ENCODE measurements at places on chromosomes 2 and 18.

- DNase-seq = no peak
These were observed 105.4 kb upstream of the MAP4K3 start for GRCh38 chr2:39542523-39542922.

DNA sequence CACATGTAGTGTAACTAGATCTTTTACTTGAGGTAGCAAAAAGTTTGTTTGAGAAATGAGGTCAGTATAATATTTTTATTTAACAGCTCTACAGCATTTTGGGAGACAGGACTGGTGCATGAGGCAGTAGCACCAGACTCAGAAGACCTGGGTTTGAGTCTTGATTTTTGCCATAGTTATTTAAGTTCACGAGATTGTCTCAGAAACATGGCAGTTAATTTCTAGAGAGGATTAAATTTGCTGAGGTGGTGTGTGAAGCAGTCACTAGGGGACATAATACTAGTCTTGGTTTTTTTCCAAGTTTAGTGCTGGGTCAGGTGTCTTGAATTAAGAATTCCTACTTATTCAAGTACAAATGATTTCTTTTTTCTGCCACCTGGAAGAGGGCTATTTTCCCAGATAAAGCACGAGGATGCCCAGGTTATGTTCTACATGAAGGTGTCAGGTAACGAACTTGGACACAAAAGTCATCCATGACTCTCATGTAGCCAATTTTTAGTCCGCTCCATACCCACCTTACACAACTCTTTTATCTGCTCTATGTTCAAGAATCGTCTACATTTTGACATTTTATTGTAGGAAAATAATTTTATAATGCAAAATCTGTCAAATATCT lies 1.4 kb downstream of the MARCHF7 start:
- DNase-seq = peak; percentile 35

- no peak for DNase-seq
These were observed 168.5 kb downstream of the TPGS2 start for GRCh38 chr18:36660311-36660710.

DNA sequence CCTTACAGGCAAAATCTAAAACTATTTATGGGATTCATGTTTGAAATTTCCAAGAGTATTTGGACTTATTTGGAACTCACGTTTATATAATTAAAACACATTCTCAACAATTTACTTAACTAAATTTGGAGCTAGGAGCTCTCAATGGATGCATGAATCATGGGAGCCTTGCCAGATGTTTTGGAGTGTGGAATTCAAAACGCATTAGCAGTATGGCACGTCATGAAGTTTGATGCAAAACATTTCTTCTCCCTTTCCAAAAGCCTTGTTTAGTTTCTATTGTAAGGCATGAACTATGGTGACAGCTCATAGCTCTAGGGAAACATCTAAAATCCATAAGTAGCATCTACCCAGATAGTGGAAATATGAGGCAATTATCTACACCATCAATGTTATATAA lies 701.6 kb downstream of the SATB2 start:
- DNase-seq = peak; percentile 25

DNA sequence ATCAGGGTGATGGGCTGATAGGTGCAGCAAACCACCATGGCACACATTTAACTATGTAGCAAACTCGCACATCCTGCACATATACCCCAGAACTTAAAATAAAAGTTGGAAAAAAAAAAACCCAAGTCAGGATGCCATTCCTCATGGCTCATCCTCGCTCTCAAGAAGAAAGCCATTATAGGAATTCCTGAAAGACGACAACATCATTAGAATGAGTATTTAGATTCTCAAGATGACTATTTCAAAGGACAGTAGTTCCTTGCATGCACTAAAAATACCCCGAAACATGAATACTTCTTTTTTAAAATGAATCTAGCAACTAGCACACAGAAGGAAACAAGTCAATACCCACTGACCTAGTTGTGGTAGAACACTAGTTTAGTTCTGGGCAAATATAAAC lies 285.8 kb upstream of the REV1 start:
- peak; percentile 81 for DNase-seq

DNA sequence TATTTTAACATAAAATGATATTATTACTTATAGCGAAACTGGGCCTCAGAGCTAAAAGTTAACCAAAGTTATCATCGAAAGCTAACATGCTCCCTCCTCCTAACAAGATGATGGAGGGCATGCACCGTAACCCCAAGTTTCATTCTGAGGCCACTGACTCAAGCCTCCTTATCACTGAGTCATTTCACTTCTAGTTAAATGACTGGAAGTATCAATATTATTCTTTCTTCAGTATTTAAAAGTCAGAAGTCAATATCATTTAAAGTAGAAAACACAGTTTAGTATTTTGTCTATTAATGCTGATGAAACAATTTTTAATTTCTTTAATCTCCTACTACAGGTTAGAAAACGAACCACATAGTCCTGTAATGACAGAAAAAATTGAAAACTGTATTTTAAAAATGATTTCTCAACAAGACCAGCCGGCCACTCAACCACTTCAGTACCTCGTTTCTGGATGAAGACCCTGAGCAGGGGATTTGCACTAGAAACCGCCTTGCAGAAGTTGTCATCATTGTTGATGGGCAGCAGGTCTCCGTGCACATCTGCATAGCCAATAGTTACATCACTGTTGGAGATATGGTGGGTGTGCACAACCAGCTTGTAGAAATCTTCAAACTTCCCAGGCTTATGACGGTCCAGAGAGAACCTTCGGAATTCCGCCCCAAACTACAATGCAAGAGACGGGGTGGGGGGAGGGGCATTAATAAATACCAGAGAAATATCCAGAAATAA lies 44.9 kb downstream of the PARD6G start:
- DNase-seq = no peak

Data from EL (cell line).